ENCODE measurements at places on chromosomes 16 and 17.

GRCh38 chr16:59210955-59211541 is 476.9 kb upstream of the GOT2 start:
- no peak for DNase-seq

- no peak for DNase-seq
Measured at GRCh38 chr17:74814453-74814852, 38.3 kb upstream of the NAT9 start.

DNA sequence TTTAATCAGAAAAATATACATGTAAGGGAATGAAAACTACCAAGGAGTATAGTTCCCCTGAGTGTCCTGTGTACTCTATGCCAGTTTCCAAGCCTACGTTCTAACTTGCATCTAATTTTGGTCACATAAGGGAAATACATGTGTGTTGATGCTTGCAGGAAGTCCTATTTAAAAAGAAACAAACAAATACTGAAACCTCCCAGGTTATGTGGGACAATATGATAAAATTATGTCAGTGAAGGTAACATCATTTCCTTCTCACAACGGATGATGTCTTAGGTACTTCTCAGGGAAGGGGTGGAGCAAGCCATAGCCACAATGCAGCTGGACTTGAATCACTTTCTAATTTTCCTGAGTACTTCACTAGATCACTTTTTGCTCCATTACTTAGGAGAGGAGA is 115.9 kb downstream of the ZFHX3 start:
- no peak for DNase-seq

DNA sequence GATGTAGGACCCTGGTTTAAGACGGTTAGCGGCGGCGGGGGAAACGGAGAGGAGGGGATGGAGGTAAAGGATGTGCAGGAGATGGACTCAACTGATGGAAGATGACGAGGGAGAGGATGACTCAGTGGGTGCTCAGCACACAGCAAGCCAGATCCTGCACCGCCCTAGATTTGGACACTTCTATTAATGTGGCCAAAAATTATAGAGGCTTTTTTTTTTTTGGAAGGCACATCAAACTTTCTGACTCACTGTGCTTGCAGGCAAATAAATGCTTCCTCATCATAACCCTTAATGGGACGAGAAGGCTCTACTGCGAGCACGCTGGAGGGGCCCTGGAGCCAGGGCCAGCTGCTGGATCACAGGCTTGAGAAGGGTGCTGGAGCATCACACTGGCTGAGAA is 36.0 kb downstream of the RTN4RL1 start:
- DNase-seq, result no peak

DNA sequence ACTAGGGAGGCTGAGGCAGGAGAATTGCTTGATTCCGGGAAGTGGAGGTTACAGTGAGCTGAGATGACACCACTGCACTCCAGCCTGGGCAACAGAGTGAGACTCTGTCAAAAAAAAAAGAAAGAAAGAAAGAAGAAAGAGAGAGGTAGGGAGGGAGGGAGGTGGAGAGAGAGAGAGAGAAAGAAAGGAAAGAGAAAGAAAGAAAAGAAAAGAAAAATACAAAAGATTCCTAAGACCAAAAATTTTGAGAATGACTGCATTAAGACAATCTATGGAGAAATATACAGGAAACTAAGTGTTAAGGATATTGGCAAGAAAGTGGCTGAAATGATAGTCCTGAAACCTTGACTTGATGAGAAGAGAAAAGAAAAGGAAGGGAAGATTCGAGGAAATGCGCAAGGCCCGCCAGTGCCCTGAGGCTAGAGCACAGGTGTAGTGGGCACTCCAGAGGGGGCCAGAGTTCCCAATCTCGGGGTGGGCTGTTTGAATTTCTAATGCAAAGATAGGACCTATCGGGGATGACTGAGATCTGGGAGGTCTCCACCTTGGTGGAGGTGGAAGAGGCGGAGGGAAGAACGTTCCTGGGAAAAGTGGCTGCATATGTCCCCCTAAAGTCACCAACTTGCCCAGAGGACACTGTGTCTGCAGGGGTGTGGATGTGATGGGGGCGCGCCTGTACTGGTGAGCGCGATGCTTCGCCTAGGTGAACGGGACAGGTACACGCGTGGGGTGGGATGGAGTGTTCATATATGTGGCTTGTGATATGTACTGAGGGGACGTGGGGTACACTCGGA is 654 bp upstream of the SCNN1B start:
- no peak for DNase-seq

DNA sequence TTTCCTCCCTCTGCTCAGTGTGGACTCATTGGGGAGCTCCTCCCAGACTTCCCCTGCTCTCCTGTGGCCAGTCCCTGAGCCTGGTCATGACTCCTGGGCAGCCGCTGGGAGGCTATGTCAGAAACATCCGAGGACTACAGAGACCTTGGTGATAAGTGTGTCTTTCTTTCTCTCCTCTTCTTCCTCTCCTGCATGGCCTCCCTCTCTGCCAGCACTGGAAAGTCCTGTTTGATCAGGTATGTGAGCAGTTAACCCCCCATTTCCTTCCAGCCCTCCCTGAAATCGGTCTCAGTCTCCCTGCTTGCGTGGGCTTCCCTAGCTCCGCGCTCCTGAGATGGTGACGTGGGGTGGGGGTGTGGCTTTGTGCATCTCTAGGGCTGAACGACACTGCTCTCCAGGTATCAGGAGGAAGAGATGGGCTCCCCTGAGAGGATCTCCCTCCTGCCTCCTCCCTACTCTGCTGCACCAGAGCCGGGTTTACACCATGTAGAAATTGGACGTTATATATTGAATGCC is 2.1 kb downstream of the RHBDL3 start:
- no peak for DNase-seq

DNA sequence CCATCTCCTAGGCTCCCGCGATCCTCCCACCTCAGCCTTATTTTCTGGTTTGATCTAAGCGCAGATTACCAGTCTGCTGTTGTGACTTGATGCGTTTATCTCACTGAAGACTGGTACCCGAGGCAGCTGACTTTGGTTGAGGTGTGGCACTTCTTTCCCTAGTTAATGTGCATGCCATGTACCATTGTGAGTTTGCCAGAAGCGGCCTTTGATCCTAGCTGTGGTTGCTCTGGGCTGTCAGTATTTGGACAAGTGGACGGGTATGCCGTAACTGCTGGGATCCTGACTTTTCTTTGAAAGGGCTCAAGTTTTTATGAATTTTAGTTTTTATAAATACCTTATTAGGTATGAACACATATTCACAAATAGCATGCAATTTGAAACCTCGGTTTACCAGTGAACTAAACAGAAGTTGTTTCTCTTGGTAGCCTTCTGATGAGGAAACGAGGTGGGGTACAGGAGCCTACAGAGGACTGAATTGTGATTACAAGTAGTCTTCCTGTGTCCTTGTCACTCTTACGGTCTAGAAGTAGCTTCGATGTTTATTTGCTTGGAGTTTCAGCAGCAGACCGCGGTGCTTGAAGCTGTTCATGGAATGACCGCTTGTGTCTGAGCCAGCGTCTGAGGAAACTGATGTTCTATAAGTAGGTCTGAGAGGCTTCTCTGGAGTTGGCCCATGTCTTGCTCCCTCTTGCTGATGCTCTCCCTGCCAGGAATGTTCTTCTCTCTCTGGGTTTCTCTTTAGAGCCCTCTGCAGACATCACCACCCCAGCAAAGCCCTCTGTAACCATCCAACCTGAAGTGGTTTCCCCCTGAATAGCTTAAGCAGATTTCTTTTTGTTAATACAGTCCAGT is 40.0 kb downstream of the SEC14L1 start:
- no peak for DNase-seq

- no peak for DNase-seq
Measured at GRCh38 chr17:34760931-34761495, 181.6 kb downstream of the TMEM132E start.

- DNase-seq, result no peak
Measured at GRCh38 chr16:4208341-4208751, 33.5 kb downstream of the SRL start.
